Activated CD8-positive, alpha-beta T cell treated with anti-CD3 and anti-CD28 coated beads for 36 hours (primary cell): ENCODE measurements at places on chromosomes 1 and 21. TPM values are rescaled to one million over a fixed set of nuclear protein-coding genes. Genes with fewer than 3 reads are reported as not detected.

Gene BTBD19
- total RNA-seq: 4.8 TPM

- peaks cover 2% of the 10 kb centered on the region for H3K27me3 ChIP-seq
- no peak for DNase-seq
Measured at GRCh38 chr21:16020878-16021277, 291.1 kb downstream of the USP25 start.

DNA sequence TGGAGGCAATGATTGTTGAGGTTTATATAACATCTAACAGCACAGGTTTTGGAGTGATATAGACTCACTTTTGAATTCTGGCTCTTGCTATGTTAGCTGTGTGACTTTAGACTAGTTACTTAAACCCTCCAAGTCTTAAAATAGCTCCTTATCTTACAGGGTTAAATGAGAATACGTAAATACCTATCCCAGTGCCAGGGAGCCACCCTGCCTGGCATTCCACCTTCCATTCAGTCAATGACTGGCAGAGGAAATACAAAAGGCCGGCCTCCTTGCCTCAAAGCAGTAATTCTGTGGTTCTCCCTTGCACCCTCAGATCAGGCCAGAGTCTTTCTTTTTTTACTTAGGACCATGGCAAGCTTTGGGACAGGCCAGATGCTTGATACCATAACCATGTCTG lies 31.8 kb downstream of the DBT start:
- H3K4me3 ChIP-seq: no peak overlapping the region
- H3K27ac ChIP-seq: no peak overlapping the region
- H3K36me3 ChIP-seq: peaks cover 21% of the 10 kb centered on the region
- DNase-seq: no peak
- H3K4me1 ChIP-seq: peaks cover 13% of the 10 kb centered on the region
- H3K27me3 ChIP-seq: no peaks in the 10 kb centered on the region

DNA sequence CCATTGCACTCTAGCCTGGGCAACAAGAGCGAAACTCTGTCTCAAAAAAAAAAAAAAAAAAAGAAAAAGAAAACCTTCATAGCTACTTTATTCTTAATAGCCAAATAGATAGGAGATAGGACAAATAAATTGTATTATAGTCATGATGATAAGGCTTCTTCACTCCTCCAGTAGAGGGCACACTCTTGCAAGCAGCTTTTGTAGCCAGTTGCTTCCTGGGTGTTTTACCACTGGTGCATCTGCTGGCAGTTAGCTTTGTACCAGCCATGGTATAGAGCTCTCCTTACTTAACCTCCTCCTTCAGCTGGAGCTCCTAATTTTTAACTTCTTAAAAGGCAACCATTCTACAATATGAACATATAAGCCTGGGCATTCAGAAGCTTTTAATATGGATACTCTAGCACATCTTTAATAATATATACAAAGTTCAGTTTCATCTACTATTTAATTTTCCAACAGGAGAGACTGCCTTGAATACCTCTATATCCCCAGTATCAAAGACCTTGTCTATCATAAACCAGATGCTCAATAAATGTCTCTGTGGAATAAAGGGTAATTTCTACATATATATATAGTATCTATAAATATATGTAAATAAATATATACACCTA lies 35.8 kb downstream of the EVI5 start:
- no peak overlapping the region for H3K4me3 ChIP-seq
- H3K27ac ChIP-seq: no peak overlapping the region
- no peaks in the 10 kb centered on the region for H3K4me1 ChIP-seq

GRCh38 chr1:167291539-167292185 lies 71.0 kb downstream of the POU2F1 start:
- peaks cover 27% of the 10 kb centered on the region for H3K4me1 ChIP-seq
- H3K36me3 ChIP-seq: peaks cover 3% of the 10 kb centered on the region
- H3K4me3 ChIP-seq: no peak overlapping the region
- DNase-seq: no peak
- H3K27ac ChIP-seq: no peak overlapping the region
- H3K27me3 ChIP-seq: no peaks in the 10 kb centered on the region

DNA sequence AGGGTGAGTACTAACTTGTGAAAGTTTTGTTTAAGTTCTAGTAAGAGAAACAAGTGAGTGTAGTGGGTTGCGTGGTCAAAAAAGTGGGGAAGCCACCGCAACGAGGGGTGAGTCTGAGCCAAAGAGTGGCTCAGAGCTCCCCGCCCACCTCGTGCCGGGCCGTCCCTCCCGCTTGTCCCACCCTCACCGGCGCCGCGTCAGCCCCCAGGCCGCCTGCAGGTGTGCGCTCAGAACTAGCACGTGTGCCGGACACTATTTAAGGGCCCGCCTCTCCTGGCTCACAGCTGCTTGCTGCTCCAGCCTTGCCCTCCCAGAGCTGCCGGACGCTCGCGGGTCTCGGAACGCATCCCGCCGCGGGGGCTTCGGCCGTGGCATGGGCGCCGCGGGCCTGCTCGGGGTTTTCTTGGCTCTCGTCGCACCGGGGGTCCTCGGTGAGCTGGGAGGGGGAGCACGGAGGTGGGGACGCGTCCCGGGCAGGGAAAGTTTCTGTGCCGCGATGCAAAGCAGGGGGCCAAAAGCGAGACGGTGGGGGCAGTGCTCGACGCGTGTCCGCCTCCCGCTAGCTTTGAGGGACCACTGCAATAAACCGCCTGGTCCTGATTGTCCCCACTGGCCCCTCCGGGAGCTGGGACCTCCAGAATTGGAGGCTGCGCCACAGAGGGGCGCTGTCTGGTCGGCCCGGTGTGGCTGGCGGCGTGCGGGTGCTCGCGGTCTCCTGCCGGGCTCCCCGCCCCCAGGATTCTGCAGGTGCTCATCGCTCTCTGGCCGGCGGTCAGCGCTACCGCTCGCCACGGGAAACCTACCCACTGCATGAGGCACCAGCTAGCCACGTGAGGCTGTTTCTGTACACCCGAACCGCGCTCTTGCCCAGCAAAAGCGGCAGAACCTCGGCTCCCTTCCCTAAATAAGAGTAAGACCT lies at the start of gene CR2:
Gene CR2 (plus strand): TSS at position 283 of the 919 bp plus-strand sequence. CDS start 91 bp downstream, at position 374.
- DNase-seq: peak; percentile 80
- H3K4me3 ChIP-seq: peak within 1 kb of the TSS; percentile 68
- peaks cover 11% of the 10 kb centered on the region for H3K4me1 ChIP-seq

GRCh38 chr1:229778794-229779193 lies 152.7 kb downstream of the URB2 start:
- H3K27me3 ChIP-seq: peaks cover 9% of the 10 kb centered on the region
- no peak overlapping the region for H3K4me3 ChIP-seq
- no peak overlapping the region for H3K27ac ChIP-seq
- no peaks in the 10 kb centered on the region for H3K36me3 ChIP-seq
